T1000 (cell line): ENCODE measurements at places on chromosomes 3 and 15.

- no peak for DNase-seq
Measured at GRCh38 chr3:45785605-45786150, 10.7 kb downstream of the SLC6A20 start.

GRCh38 chr3:155889212-155889611, 18.8 kb downstream of the GMPS start:
- no peak for DNase-seq

GRCh38 chr15:32152574-32152973, 122.3 kb downstream of the CHRNA7 start:
- no peak for DNase-seq

DNA sequence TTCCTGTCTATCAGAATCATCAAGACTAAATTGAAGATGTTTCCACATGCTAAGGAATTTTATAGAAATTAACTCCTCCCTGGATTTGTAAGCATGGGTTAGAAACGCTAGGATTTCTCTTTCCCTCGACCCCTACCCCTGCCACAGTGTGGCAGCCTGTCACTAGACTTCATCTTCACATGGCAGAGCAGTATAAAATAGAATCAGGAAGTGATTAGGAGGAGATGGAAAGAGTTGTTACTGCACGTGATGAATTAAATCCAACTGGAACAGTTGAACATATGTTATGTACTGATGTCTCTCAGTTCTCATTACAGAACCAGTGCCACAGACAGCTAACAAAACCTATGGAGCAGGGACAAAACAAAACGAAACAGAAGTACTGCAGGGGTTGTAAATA, 130.0 kb upstream of the BNIP2 start:
- DNase-seq, result no peak

GRCh38 chr3:188000361-188000861, 153.5 kb upstream of the LPP start:
- DNase-seq, result no peak

GRCh38 chr3:27076815-27077630, 292.2 kb downstream of the NEK10 start:
- no peak for DNase-seq

DNA sequence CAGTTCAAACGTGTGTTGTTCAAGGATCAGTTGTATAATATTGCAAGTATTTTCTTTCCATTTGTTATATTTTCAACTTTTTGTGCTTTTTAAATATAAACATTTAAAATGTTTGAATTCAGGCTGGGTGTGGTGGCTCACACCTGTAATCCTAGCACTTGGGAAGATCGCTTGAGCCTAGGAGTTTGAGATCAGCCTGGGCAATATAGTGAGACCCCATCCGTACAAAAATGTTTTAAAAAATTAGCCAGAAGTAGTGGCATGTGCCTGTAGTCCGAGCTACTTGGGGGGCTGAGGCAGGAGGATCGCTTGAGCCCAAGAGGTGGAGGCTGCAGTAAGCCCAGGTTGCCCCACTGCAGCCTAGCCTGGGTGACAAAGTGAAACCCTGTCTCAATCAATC, 4.7 kb downstream of the ARL13B start:
- DNase-seq, result no peak

DNA sequence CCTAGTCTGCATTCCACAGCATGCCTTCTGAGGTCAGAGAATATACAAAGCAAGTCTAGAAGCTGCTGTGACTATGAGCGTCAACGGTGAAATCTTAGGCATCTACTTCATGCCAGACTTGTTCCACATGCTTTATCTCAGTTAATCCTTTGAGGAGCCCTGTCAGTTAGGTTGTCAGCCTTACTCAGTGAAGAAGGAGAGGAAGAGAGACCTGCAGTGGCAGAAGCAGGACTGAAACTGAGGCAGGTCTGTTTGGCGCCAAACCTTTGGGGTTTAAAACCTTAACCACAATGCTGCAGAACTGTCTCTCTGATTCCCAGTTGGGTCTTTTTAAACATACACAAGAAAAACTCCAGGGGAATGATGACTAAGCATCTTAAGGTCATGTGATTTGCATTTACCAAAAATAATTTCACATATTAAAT, 139.0 kb upstream of the LIPC start:
- DNase-seq, result no peak

DNA sequence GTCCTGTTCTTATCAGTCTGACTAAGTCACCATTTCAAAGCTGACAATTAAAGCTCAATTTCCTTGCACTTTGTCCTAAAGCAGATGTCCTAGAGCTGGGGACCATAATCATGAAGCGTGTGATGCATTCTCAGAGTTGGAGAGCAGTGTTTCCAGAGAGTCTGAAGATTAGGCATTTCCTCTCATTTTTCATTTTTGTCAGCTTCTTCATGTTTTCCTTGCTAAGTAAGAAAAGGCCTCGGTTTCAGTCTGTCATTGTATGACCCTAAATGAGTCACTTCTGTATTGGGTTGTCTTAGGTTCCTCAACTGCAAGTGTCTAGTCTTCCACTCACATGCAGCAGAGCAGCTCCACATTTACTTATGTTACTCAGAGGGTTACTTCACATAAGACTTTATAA, 257.2 kb upstream of the TPRG1 start:
- DNase-seq, result no peak

DNA sequence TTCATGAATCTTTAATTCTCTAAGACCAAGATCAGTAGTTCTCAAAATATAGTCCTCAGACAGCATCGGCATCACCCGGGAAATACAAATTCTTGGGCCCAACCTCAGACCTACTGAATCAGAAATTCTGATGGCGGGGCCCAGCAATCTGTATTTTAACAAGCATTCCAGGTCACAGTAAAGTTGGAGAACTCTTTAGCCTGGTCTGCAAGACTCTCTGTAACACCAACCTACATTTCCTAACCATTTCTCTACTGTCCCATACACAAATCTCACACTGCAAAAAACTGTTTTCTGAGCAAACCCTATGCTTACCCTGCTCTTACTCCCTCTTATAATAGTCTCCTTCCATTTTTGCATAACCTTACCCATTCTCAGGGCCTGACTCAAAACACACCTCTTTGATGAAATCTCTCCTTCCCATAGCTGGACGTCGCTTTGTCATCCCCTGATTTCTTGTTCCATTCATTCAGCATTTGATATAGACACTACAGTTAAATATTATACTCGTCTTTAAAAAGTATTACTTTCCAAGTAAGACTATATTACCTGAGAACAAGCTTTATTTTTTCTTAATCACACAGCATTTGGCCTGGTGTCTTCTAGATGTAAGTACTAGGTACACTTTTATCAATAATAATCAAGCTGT, 83.3 kb upstream of the MYO5C start:
- no peak for DNase-seq

DNA sequence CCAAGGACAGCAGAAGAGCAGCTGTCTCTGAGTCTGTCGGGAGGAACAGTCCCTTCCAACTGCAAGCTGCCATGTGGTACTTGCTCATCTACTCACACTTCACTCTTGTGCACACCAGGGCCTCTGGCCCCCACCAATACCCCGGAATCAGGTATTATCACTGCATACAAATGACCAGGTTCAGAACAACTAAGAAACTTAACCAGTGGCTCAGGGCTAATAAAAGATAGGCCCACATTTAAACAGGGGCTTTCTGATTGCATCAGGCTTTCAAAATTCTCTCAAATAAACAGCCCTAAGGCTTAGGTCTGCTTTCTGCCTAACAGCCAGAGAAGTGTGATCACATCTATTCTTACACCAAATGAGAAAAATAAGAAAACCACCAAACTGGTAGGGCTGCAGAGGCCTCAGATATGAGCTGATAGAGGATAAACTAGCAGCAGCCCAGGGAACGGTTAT, 20.7 kb downstream of the CCDC12 start:
- no peak for DNase-seq

DNA sequence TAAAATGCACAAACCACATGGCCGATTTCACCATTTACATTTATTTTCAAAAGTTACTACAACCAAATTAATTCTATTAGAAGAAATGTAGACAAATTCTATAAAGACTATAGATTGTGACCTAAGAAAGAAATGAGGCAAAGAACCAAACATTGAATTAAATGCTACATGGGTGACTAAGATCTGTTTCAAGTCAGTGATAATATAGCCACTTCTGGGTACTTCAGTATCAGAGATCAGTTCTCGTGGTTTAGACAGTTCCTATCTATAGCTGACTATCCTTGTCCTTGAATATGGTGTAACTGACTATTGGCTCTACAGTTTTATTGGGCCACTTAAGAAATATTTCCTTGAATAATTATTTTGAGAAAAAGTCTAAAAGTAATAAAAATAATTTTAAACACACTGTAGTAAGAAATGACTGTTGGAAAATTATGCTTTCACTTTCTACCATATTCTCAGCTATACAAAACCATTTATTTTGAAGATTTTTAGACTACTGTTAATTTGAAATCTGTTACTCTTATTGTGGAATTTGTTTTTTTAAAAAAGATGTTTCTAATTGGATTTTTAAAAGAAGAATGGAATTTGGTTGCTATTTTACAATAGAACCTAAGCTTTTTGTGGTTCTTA, 14.1 kb downstream of the KCNMB3 start:
- DNase-seq, result no peak

DNA sequence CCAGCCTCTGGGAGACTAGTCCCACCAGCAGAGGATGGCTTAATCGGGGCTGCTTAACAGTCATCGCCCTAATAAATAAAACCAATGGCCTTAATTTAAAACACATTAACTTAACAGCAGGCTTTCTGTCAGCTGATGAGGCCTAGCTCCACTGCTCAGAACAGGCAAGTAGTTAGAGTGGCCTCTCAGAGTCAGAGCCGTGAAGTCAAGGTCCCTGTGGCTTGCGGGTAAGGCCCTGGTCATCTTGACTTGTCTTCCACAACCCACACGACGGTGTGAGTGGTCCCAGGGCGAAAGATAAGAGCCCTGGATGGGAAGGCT, 11.8 kb downstream of the XXYLT1 start:
- no peak for DNase-seq

- DNase-seq, result no peak
Measured at GRCh38 chr3:194204042-194204987, 68.4 kb downstream of the HES1 start.

DNA sequence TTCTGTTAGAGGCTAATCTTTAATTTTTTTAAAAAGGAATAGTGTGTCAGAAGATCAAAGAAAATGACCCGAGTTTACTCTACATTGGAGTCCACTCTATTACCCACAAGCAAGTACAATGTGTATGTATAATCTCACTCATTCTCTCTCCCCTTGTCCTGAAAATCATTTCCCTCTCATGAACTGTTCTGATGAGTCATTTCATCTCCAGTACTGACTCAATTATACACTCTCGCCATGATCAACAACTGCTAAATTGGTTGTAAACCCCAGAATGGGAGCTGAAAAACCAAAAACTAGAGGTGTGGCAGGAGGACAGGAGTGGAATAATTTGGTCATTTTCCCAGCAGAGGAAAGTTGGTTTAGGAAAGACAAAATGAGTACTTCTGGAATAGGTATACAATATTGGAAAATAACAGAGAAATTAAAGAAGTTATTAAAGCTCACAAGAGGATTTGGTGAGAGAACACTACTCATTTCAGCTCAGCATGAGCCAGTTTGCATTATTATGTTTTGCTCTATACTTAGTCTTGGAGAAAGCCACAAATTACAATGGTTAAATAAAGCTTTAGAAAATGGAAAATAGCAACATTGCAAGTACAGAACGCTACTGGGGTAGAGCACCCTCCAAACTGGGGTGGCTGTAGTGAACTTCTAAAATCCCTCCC, 144.3 kb upstream of the PFN2 start:
- DNase-seq, result no peak

DNA sequence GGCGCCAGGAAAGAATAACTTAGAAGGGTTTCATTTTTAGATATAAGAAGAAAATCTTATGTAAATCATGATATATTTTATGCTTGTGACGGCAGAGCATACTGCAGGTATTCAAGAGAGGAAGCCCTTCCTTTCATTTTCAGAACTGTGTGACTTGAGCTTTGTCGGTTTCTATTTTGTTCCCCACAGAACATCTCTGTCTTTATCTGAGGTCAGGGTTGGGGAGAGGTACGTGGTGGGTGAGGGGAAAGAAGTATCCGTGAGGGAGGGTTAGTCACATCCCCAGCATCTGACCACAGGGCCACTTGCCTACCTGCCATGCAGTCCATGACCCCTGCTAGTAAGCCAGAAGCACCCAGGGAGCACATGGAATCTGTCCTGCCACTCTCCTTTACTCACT, 126.5 kb downstream of the DGKG start:
- no peak for DNase-seq

DNA sequence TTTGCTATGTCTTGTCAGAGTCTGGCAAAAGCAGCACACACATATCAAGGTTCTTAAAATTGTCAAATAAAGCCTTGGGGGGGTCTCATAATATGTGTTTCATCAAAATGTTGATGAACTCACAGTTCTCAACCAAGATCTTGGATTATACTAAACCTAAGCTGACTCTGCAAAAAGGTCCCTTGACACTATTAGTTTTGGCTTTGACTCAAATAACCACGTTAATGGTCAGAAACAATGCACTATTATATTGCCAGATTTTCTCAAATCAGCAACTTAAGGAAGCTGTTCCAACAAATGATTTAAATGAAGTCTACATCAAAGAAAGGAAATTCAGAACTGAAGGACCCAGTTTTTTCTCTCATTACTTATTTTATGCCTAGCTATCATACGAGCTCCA, 1063.9 kb downstream of the ROBO1 start:
- no peak for DNase-seq

GRCh38 chr3:41324156-41324475, 124.8 kb downstream of the CTNNB1 start:
- DNase-seq, result no peak

DNA sequence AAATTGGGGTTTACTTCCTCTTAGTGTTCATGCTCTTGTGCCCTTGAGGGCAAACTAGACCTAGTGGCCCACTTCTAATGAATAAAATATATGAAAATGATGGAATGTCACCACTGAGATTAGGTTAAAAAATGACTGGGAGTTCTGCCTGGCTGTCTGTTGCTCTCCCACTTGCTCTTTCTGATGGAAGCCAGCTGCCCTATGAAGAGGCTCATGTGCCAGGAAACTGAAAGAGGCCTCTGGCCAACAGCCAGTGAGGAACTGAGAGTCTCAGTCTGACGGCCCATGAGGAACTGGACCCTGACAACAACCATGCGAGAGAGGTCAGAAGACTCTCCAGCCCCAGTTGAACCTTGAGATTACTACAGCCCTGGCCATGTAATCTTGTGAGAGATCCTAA, 107.1 kb upstream of the FHIT start:
- DNase-seq, result no peak

DNA sequence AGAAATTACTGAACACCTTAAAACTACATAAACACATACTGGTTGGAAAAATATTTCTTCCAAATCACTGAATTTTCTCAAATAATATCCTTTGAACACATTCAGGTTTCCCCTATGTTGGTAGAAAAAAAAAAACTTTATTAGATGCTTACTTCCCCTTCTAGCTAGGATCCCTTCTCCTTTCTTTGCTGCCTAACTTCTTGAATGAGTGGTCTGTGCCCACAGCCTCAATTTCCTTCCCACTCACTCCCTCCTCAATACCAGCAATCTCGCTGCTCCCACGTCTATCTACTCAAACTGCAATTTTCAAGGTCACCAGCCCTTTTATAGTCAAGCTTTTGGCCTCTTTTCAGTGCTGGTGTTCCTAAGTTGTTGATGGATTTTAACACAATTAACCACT, 8.3 kb downstream of the CD200R1 start:
- no peak for DNase-seq

GRCh38 chr3:194661946-194662345, 10.0 kb downstream of the LSG1 start:
- no peak for DNase-seq

- no peak for DNase-seq
Measured at GRCh38 chr15:39887832-39888231, 32.2 kb downstream of the GPR176 start.

- DNase-seq, result no peak
Measured at GRCh38 chr3:117136003-117136402, 426.4 kb downstream of the TUSC7 start.
